Astrocyte (in vitro differentiated cells and primary cell): ENCODE measurements at places on chromosomes 13 and 19. TPM values are rescaled to one million over a fixed set of nuclear protein-coding genes. Genes with fewer than 3 reads are reported as not detected.

Gene CNN1
- total RNA-seq, result 201 and 236 TPM in 2 replicates

Gene STOML3
- not detected in 2 replicates for total RNA-seq

GRCh38 chr19:39568604-39569003, 28.6 kb upstream of the EID2 start:
- DNase-seq, result no peak

DNA sequence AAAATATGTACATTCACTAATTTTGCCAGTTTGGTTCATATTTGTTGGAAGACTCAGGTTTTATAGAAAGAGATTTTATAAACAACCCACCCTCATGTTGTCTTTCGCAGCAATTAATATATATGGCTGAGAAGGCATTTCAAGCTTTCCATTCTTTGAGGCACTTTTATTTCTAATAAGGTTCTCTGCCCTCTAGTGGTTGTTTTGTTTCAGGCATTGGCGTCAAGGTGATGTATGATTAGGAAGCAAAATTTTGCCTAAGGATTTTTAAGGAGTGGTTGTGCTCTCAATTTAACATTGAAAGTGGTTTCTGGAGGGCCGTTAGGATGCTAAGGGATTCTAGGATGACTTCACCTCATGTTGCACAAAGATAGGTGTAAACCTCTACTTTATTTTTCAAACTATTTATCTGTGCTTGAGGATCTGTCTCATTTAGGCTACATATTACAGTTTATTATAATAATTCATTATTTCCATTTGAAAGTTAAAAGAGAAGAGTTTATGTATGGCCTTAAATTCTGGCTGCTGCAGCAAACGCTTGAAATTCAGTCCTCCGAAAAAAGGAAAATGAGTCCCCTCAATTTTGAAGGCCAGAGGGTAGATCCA, 35.9 kb downstream of the OXGR1 start:
- peak; percentile 1 for DNase-seq

GRCh38 chr13:26680123-26680450, 80.5 kb downstream of the GPR12 start:
- DNase-seq, result peak; percentile 2

GRCh38 chr13:44662515-44662914, 86.4 kb upstream of the TSC22D1 start:
- DNase-seq, result no peak

DNA sequence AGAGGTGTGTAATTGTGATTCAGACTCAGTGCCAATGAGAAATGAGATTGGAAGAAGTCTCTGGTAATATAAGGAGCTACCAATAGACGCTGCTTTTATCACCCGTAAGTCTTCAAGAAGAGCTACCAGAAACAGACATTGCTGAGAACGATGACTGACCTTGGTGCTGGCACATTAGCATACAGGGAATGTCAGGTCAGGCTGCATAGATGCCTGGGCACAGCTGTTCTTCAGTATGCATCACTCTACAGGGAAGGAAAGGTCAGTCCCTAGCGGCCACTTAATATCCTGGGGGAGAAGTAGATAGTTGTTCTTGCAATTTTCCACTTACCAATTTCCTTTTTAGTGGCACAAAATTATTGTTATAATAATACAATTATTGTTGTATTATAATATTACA, 380.4 kb downstream of the PCDH9 start:
- DNase-seq, result no peak

Gene ICAM4
- total RNA-seq, result 0.20 TPM in 1 of 2 replicates, not detected in the other

- peak; percentile 65 for DNase-seq
Measured at GRCh38 chr19:35869327-35870123, 1.2 kb downstream of the APLP1 start.

DNA sequence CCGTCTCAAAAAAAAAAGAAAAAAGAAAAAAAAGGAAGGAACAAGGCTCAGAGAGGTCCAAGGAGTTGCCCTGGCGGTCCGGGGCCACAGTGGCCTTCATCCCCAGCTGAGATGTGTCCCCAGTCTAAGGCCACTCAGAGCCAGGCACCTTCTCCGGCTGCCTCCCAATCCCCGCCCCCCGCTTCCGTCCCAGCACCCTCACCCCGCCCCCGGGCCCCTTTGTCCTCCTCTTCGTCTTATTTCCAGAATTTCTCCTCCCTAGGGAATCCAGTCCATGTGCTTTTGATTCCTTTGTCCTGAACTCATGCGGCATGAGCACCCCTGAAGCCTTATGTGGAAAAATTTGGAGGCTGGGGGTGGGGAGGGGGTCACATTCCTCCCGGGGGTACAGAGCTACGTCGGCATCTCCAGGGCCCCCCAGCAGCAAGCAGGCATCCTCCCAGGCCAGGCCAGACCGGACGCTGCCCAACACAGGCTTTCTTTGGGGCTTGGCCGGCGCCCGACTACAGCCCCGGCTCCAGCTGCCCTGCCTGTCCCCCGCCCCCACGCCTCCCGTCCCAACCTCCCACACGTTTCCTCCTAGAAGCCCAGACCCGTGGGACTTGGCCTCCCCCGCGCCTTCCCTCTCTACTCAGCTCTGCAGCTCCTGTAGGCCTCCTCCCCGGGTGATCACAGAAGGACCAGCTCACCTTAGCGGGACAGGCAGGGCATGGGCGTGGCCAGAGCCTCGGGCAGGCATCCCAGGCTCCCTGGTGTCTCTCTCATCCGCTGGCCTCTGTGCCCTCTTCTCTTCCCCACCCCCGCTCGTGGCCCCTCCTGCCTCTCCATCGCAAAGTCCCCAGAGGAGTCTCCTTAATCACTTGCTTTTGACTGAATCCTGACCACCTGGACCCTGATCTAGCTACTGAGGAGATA, 17.8 kb upstream of the ADGRE5 start:
- DNase-seq, result peak; percentile 48

Gene IRS2
- total RNA-seq, result 14.4 and 20.1 TPM in 2 replicates

Gene ZNF763
- total RNA-seq, result not detected in 2 replicates

GRCh38 chr13:69999875-70000274, 107.8 kb upstream of the ATXN8OS start:
- DNase-seq, result no peak
